Activated CD8-positive, alpha-beta T cell treated with anti-CD3 and anti-CD28 coated beads for 36 hours (primary cell): ENCODE measurements at places on chromosomes 2 and 18. TPM values are rescaled to one million over a fixed set of nuclear protein-coding genes. Genes with fewer than 3 reads are reported as not detected.

ALPP gene
- total RNA-seq, result not detected

DSG4 gene
- not detected for total RNA-seq

GRCh38 chr2:10371441-10372196 lies 68.9 kb downstream of the HPCAL1 start:
- no peak for DNase-seq

MIB1 gene
- 37.4 TPM for total RNA-seq

DES gene
- not detected for total RNA-seq

GRCh38 chr2:176747506-176747905 lies 465.1 kb upstream of the HNRNPA3 start:
- no peak for DNase-seq

INHBB gene
- not detected for total RNA-seq

FASTKD1 gene
- total RNA-seq, result 60.2 TPM

DNA sequence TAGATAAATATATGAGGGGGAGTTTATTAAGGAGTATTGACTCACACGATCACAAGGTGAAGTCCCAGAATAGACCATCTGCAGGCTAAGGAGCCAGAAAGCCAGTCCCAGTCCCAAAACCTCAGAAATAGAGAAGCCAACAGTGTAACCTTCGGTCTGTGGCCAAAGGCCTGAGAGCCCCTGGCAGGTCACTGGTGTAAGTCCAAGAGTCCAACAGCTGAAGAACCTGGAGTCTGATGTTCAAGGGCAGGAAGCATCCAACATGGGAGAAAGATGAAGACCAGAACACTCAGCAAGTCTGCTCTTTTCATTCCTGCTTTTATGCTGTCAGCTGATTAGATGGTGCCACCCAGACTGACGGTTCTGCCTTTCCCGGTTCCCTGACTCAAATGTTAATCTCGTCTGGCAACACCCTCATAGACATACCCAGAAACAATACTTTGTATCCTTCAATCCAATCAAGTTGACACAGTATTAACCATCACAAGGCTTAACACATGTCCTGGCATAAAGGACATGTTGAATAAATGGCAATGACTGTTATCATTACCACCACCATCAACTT lies 56.7 kb downstream of the MAPK4 start:
- no peak for DNase-seq

CTAGE1 gene
- not detected for total RNA-seq

GRCh38 chr18:74139888-74140287 lies 7.7 kb downstream of the FBXO15 start:
- peak; percentile 76 for DNase-seq

- no peak for DNase-seq
Measured at GRCh38 chr2:69505710-69506109, 68.5 kb upstream of the NFU1 start.

DNA sequence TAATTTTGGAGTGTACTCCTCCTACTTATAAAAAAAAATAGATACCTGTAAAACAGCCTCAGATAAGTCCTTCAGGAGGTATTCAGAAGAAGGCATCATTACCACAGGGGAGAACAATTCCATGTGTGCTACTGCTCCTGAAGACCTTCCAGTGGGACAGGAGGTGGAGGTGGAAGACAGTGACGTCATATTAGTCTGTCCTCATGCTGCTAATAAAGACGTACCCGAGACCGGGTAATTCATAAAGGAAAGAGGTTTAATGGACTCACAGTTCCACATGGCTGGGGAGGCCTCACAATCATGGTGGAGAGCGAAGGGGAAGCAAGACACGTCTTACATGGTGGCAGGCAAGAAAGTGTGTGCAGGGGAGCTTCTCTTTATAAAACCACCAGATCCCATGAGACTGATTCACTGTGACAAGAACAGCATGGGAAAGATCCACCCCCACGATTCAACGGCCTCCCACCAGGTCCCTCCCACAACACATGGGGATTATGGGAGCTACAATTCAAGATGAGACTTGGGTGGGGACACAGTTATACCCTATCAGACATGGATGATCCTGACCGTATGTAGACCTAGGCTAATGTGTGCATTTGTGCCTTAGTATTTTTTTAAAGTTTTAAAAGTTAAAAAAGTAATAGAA lies 98.4 kb downstream of the NDUFA10 start:
- DNase-seq, result no peak

DNA sequence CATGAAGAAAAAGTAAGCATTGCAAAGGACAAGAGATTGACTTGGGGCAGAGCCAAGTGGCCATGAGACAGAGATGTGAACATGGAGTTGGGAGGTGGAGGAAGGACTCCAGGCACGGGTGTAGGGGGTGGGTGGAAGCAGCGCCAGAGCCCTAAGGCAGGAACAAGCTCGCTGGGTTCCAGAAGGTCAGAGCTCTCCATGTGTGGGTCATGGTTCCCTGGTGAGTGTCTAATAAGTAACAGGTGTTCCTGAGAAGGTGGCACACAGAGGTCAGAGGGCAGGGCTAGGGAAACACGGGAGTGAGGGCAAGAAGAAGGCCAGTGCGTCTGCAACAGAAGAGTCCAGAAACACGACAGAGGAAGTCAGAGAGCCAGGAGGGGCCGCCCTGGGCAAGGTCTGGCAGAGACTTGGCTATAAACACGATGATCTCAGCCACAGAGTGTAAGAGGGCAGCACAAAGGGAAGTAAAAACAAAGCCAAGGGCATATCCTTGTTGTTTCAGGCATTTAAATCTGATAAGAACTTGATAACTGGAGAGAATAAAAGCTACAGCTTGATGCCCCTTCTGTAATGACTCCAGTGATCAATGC lies 260.8 kb downstream of the TGIF1 start:
- DNase-seq, result no peak

UBR3 gene
- total RNA-seq, result 14.0 TPM
